SW480 (cell line): ENCODE measurements at places on chromosomes 1 and 21.

DNA sequence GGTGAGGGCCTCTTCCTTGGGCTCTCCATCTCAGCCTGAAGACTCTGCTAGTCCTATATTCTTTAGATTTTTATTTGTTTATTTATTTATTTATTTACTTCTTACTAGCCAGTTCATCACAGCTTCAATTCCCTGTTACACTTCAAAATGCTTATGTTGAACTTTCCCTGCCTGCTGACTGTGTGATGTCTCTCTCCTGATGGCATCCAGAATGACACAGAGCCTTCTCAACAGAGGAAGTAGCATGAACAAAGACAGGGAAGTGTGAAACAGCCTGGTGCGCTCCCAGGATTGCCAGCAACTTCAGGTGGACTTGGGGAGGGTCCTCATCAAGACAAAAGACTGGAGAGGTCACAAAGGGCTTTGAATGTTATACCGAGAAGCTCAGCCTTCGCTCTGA, 4.3 kb upstream of the IPO13 start:
- DNase-seq, result no peak

DNA sequence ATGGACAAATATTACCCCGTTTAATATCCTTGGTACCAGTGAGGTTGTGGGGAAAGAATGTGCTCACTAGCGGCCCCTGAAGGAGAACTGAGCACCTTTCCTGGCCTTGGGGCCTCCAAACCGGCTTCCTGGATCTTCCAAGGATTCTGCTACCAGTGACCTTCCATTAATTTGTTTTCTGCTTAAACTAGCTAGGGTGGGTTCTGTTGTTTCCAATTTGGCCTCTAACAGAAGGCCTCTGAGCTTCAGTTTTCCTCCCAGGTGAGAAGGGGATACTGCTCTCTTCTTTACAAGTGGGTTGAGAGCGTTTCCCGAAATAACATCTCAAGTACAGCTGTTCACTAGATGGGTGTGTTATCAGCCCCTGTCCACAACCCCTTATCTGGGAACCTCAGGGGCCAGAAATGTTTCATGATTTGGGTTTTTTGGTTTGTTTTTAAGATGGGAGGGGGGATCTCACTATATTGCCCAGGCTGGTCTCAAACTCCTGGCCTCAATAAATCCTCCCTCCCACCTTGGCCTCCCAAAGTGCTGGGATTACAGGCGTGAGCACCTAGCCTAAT, 16.9 kb upstream of the IFNGR2 start:
- DNase-seq, result no peak

- no peak for DNase-seq
Observed at GRCh38 chr1:184060316-184060715, 8.8 kb downstream of the TSEN15 start.

- DNase-seq, result no peak
Observed at GRCh38 chr1:164433141-164433817, 125.7 kb upstream of the PBX1 start.

- no peak for DNase-seq
Observed at GRCh38 chr1:201625851-201626251, 86.9 kb downstream of the NAV1 start.

DNA sequence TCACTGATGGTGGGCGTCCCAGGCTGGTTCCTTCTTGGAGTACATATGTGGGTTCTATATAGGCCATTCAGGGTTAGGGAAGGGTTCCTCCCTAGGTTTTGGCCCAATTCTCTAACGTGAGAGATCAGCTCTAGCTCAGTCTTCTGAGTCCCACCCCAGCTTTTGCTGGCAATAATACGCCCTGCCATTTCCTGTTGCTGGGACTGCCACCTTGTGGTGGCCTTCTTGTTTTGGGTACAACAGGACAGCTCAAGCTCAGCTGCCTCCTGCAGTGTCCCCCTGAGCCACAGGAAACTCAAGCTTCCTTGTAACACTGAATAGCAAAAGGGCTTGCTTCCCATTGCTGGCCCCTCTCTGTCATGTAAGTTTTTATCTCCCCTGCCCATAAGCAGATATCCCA, 77.8 kb downstream of the BACH1 start:
- peak; percentile 27 for DNase-seq

DNA sequence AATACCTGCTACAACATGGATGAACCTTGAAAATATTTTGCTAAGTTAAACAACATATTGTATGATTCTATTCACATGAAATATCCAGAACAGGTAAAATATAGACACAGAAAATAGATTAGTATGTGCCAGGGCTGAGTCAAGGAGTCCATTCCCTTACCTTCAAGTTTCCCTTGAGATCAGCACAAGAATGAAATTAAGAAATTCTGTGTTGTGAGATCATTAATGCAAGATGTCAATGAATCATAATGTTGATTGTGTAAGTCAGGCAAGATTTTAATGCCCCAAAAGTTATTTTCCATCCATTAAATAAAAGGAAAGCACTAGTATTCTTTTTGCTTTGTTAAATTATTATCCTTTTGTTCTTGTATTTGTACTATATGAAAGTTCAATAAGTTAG, 139.4 kb downstream of the MRPL39 start:
- DNase-seq, result no peak

GRCh38 chr1:41255978-41256377, 13.9 kb upstream of the SCMH1 start:
- no peak for DNase-seq

GRCh38 chr1:165056914-165057313, 299.6 kb downstream of the LMX1A start:
- DNase-seq, result no peak

- no peak for DNase-seq
Observed at GRCh38 chr21:31875496-31876015, 2.7 kb downstream of the HUNK start.

DNA sequence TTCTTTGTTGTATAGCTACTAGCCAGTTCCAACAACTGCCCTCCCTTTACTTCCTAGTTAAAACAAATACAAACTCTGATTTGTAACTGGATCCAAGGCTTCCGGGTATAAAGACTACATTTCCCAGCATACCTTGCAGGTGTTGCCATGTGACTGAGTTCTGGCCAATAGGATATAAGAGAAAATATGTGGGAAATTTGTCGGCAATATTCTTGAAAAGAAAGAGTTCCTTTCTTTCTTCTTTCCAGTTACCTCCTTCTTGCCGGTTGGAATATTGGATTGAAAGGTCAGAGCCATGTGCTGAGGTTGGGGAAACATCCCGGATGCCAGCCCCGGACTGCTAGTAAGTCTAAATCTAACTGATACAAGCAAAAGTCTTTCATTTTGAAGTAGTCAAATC, 23.0 kb upstream of the ZBTB40 start:
- peak; percentile 79 for DNase-seq

GRCh38 chr1:66134004-66134403, 341.3 kb downstream of the PDE4B start:
- DNase-seq, result no peak

DNA sequence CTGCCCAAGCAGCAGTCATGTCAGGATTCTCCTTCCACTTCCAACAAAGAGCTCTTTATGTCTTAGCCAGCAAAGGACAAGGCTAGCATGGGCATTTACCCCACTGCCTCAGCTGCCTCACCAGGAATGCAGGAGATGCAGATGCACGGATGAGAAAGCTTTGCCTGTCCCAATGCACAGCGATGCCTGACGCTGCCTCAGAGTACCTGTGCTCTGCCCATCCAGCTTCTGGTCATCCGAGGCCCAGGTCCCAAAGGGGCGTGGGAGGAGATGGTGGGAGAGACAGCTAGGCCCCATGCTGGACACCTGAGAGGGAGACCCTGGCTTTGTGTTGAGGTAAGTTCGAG, 59.0 kb downstream of the IRF2BP2 start:
- no peak for DNase-seq

DNA sequence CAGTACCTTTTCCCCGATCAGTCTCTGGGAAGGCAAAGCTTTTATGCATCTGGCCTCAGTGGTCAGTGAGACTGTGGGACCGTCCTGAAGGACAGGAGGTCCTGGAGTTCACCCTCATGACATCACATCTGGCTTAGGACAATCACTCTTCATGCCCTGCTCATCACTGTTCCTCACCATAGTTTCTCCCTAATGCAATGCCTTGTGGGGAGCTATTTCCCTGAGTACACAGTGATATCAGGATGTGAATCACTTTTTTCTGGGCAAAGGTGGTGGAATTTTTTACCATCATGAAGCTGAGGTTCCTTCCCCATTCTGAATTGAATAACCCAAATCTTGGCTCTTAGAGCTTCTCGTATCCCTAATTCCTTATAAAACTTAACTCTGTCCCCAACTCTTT, 34.8 kb upstream of the CFAP126 start:
- DNase-seq, result no peak

DNA sequence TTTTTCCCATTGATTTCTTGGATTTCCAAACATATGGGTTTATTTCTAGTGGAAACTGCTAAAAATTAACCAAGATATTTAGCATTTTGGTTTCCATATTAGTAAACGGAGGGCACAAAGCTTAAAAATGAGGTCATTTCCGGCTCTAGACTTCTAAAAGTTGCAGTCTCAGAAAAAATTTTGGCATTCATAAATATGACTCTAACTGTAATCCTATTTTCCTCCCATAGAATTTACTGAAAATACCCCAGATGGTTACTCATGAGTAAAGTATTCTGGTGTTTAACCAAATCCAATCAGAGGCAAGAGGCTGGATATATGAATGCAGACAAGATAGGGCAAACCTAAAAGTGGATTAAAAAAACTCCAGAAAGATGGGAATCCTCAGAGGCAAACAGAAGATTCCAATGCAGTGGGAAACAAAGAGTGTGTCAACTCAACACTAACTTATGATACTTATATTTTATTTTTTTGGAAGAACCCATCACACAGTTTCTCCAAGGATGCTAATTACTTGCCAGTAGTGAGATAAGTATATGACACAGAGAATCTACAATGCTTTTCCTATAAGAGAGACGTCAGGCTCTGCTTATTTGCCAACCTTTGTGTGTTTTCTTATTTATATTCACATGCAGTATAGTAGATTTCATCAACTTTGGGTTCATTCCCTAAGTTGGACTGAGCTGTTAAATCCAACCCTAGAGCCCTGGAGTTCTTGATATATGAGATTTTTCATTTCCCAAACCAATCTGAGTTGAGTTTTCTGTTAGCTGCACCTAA, 90.1 kb upstream of the BCL10 start:
- no peak for DNase-seq

DNA sequence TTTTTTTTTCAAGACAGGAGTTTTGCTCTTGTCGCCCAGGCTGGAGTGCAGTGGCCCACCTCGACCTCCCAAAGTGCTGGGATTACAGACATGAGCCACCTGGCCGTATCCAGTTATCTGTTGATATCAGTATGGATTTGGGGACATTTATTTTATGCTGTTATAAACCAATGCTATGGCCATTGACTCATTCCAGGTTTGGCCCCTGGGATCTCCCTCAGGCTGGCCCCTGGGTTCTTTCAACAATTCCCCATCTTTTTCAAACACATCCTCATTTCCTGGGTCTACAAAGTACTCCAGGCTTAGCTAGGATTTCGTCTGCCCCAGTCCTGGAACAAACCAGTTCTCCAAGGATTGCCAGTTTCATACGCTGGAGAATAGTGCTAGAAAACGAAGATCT, 44.1 kb downstream of the WDR4 start:
- DNase-seq, result no peak

DNA sequence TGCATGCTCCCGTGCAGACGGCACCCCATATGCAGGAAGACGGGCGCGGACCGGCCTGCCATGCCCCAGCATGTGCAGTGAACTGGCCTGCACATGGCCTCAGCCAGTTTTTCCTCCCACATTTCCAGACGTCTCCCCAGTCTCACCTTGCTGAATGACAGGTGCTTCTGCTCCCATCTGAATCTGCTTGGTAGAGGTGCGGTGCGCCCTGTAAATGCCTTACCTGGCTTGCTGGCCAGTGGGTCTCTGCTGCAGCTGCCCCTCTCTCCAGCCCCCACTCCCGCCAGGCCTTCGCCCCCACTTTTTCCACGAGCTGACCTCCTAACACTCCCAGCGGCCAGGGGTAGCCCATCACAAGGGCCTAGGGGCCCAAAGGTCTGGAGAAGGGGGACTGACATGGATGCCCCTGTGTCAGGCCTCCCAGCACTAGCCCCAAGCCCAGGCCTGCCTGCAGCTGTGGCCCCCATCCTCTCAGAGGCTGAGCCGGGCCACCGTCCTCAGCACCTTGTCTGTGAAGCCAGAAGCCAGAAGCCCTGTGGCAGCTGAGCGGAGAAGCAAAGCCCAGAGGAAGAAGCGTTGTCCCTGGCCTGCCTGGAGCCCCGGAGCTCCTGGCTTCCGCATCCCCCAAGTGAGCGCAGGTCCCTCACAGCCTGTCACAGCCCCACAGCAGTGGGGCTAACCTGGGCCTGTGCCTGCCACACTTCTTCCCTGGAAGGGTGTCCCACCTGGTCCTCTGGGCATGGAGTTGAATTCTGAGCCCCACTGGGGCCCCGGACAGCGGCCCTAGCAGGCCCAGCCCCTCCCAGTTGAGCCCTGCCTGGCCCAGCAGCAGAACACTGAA, 3.7 kb upstream of the SLC19A1 start:
- no peak for DNase-seq

- peak; percentile 34 for DNase-seq
Observed at GRCh38 chr1:9996624-9997582, at the start of gene RBP7. Gene RBP7 (plus strand): TSS chr1:9997228. CDS start chr1:9997259, 31 bp downstream.

DNA sequence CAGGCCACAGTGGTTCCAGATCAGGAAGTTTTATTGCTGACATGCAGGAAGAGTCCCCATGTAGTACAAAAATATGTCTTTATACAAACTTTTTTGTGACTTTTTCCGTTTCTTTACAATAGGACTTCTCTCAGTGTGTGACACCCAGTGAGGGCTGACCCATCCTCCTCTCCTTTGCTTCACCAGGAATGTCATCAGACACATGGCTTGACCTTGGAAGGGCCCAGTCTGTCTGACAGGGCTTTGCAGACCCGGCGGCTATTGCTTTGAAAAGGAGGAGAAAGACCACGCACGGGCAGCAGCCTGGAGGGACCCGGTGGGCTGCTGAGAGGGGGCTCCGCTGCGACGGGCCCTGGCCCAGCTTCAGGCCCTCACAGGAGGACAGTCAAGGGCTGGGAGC, 16.2 kb upstream of the EVA1B start:
- DNase-seq, result no peak

DNA sequence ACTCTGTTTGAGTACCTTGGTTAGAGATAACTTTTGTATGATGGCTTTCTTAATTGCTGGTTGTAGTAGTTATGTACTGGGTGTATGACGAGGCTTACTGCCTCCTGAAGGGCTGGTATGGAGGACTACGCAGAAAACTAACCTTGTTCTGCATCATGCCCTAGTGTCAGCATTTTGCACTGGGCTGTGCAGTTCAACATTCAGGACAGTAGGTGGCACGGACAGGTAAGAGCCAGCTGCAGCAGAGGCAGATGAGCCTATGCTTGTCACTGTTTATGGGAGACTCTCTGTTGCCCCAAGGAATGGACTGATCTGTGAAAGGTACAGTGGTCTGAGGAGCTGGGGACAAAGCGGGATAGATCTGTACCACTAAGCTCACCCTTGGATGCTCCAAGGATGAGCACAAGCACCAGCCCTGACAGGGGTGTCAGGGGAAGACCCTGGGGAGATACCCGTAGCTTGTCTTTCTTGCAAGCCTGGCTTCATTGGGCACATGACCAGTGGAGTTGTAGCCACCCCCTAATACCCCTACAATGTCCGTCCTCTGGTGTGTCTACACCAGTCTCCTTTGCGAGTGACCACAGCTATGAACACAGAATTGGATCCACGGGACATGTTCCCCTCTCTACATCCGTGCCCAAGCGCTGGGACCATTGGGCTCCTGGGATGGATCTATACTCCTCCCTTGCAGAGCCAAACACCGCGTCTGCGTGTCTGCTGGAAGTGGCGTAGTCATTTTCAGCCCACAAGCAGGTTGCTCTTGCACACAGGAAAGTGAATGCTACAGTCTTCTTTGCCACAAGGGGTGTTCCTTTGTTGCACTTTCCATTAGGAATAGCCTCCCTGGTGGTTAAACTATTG, 51.1 kb upstream of the CFHR3 start:
- DNase-seq, result peak; percentile 44
